ENCODE measurements at places on chromosomes 6 and 20.
A peak's percentile ranks its signal among the peaks of the same experiment; 100 is the strongest.

GRCh38 chr6:90952176-90952575 is 365.3 kb upstream of the MAP3K7 start:
- no peak for DNase-seq

- no peak for DNase-seq
Measured at GRCh38 chr6:164109770-164110140, 695.2 kb downstream of the QKI start.

- DNase-seq: peak; percentile 93
Measured at GRCh38 chr6:128508588-128509296, 11.7 kb downstream of the PTPRK start.

- DNase-seq: no peak
Measured at GRCh38 chr20:17442588-17442987, 88.6 kb downstream of the BFSP1 start.

GRCh38 chr20:37714978-37715672 is 21.3 kb downstream of the CTNNBL1 start:
- peak; percentile 34 for DNase-seq

- no peak for DNase-seq
Measured at GRCh38 chr20:42361402-42361970, 743.3 kb upstream of the CHD6 start.
